Muscle of arm (tissue), 14 donors: ENCODE measurements at places on chromosomes 2 and 18. TPM values are rescaled to one million over a fixed set of nuclear protein-coding genes. Genes with fewer than 3 reads are reported as not detected.

SPDYA gene
- 0.36 TPM for polyA plus RNA-seq

PLCD4 gene
- 63.9 TPM for polyA plus RNA-seq

TMEM237 gene
- 32.8 TPM for polyA plus RNA-seq

CYP27A1 gene
- polyA plus RNA-seq, result not detected

REG3G gene
- polyA plus RNA-seq, result not detected

SKOR2 gene
- not detected for polyA plus RNA-seq

OTOS gene
- not detected for polyA plus RNA-seq

ANKRD30BL gene
- 0.12 TPM for polyA plus RNA-seq

EFR3B gene
- polyA plus RNA-seq, result 6.6 TPM

- DNase-seq, result no peak
These were observed 118.5 kb downstream of the BAZ2B start for GRCh38 chr2:159497847-159498246.

GRCh38 chr18:27985832-27986231 lies 191.1 kb downstream of the CDH2 start:
- no peak for DNase-seq

DNA sequence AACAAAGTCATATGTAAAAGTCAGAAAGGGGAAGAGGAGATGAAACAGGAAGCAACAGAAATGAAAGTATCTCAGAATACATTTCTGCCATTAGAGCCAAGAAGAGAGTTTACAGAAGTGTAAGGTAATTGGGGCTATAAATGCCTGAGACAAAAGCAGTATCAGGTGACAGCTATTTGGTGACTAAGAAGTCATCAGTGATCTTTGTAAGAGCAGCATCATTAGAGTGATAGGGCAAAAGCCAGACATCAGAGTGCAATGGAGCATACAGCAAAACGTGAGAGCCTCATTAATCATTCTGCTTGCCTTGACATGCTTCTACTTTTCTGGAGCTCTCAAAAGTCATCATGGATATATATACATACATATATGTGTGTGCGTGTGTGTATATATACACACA lies 804.7 kb upstream of the PIK3C3 start:
- DNase-seq, result no peak

DNA sequence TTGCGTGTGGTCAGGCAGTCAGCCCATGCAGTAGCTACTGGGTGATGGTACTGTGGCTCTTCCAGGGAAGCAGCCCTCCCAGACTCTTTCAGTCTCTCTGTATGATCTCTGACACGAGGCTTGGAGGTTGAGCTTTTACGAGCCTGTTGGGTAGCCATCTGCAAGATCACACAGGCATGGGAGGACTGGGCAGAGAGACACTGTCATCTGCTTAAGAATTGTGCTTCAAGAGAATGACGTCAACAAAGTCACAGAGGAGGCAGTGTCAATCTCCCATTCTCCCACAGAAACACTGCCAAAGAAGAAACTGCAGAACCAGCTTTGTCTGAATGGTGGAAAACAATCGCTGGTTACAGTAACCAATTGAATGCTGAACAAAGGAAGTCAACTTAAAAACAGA lies 78.4 kb upstream of the MC2R start:
- no peak for DNase-seq

DNA sequence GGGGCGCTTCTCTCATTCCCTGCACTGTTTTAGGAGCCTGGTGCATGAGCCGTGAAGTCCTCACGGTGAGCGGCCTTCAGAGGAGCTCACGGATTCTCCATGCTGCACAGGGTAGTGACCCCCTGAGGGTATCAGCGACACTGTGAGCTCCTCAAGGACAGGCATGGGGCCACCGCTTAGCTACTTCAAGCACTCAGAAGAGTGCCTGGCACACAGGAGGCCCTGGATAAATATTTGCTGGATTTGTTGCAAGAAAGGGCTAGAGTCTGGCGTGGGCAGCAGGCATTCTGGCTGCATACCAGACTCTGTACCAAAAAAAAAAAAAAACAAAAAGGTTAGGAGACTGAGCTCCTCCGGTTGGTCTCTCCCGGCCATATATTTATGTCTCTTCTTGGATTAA lies 5.7 kb upstream of the MBP start:
- no peak for DNase-seq

GRCh38 chr2:73203055-73203681 lies 794 bp downstream of the NOTO start:
- no peak for DNase-seq

DNA sequence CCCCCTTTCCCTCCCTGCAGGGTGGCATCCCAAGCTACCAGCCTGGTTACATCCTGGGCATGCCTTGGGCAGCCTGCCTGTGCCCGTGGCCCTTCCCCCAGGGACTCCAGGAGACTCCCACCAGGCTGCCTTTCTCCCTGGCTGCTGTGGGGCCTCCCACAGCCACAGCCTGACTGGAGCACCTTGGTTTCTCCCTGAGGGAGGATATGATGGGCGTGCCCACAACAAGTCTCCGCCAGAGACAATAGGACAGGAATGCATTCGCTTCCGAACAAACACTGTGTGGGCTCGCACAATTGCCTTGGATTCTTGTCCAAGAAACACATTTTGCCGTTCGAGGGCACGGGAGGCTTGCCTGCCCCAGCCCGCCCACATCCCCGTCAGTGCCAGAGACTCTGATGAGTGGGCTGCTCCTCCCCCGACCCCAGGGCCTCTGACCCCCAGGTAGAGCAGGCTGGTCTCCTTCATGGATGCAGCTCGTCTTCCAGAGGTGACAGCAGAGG lies 102.1 kb downstream of the SMAD7 start:
- no peak for DNase-seq

- DNase-seq, result peak; percentile 31
These were observed 675 bp upstream of the SPIRE1 start for GRCh38 chr18:12658426-12659138.

DNA sequence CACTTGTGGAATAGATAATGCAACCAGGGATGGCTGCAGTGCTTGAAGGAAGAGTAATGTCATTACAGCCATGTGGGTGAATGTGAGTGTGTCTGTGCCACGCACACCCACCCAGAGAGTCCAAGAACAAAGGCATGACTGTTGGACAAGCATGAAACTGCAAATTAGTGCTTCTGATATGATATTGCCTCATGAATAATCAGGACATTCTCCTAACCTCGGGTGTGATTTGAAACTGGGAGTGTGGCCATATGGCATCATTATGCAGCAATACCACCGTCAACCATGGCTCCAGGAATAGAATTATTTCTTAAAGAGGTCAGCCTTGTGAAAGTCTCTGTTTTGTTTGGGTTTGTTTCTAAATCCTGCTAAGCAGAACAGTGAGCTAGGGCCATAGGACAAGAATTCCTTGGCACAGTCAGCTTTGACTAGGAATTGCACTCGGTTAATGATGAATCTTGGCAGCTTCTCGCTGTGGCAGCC lies 678.0 kb upstream of the RAB6C start:
- DNase-seq, result peak; percentile 22

GRCh38 chr2:85998071-85998991 lies 107.4 kb downstream of the POLR1A start:
- DNase-seq, result peak; percentile 52

- no peak for DNase-seq
These were observed 74.4 kb downstream of the MAP3K20 start for GRCh38 chr2:173150087-173150486.

DNA sequence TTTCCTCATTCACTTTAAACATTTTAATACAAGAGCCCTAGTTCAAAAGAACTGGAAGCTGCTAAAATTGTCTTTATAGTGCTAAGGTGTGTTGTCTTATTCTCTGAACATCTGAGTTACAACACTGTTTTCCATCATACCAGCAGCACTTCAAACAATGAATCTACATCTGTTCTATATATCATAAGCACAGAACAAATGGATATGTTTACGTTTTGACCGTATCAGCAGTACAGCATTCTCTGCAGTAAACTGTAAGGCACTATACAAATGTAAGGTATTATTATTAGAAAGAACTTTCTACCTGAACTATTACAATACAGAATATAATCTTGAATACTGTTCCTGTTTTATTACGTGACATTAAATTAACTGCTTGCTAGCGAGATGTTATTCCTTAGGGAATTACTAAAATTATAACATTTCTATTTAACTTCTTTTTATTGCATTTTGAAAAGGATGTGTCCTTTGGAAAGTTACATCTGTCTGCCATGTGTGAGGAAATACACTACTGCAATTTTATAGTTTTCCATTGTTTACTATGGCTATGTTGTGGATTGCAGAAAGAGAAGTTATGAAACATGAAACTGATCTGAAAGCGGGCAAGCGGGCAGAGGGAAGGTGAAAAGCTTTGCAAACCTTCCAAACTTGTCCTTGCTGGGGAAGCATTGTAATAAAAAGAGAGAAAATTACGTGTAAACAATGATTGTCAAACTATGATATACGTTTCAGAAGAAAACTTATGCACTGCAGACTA lies 13.7 kb downstream of the NCKAP1 start:
- no peak for DNase-seq

DNA sequence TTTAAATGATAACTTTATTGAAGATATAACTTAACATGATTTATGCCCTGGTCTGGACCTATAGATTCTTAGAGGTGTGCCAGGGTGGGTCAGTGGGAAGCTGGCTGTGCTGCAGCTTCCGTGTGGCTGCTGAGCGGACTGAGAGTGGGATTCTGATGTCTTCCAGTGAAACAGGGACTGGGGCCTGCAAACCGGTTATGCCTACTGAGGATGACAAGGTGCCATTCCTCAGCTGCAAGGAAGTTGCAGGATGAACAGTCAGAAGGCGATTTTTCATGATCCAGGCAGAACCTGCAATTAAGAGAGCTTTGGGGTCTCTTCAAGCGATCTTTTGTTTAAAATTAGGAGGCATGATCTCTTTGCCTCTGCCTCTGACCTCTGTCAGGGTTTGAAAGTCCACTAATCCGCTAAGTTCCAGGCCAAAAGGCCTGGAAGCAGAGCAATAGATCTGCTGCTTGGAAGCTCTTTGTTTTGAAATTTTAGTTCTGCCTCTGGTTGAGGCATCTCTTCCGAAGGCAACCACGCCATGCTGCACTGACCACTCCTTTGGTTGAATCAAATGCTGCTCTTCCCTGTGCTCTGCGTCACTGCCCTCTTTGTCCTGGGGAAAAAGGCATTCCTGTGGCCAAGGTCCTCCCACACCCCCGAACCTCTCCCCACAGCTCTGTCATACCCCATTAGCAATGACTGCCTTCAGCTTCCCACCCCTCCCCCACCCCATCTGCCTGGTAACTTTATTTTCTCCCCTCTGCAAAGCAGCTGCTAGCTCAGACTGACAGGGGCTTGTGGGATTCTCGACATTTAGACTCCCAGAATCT lies 2.0 kb downstream of the TMEM169 start:
- peak; percentile 38 for DNase-seq

- DNase-seq, result peak; percentile 100
These were observed at the start of gene RAB1A for GRCh38 chr2:65129826-65130663. Gene RAB1A (minus strand): TSS chr2:65130106. CDS start chr2:65129915, 191 bp downstream.

DNA sequence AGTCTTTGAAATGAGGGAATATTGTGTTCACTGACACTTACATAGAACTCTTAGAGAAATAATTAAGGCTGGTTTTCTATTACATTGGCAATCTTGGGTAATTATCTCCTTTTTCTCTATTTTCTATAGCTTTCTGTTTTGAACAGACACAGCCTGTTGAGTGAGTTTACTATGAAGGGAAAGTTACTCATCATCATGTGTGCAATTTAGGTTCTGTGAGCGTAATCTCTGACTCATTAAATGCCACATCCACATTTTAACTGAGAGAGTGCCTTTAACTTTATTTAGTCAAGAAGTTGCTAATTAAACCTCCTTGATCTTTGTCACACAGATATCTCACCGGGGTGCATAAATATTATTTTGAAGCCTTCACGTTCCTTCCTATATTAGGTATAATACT lies 174.0 kb upstream of the SLC8A1 start:
- DNase-seq, result no peak

- DNase-seq, result no peak
These were observed 5.6 kb upstream of the HS6ST1 start for GRCh38 chr2:128324008-128324896.

GRCh38 chr2:235171550-235172031 lies 219.8 kb downstream of the SH3BP4 start:
- DNase-seq, result no peak

GRCh38 chr2:204019572-204020501 lies 83.3 kb downstream of the ICOS start:
- no peak for DNase-seq

DNA sequence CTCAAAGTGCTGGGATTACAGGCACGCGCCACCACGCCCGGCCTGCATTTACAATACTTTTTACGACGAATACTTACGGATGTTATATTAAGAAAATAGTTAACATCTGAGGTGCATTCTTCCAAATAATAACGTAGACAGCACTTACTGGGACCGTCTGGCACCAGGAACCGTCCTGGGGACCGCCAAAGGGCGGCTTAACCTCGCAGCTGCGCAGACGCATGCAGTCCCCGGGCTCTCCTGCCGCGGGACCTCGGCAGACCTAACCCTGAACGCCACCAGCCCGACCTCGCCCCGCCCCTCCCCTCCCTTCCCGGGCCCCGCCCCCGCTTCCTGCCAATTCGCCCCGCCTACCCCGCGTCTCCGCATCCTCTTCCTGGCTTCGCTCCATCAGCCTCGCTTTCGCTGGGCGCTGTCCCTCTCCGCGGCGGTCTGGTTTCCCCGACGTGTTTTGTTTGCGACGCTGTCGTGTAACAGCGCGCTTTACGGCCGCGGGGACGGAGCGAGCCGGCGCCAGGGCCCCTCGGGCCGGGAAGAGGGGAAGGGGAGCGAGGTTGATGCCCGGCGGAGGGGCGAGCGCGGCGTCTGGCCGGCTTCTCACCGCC lies at the start of gene CNOT11:
TSS of gene CNOT11 (plus strand) at position 479 of the 605 bp plus-strand sequence. CDS start at position 558, 79 bp downstream.
- peak; percentile 100 for DNase-seq

DNA sequence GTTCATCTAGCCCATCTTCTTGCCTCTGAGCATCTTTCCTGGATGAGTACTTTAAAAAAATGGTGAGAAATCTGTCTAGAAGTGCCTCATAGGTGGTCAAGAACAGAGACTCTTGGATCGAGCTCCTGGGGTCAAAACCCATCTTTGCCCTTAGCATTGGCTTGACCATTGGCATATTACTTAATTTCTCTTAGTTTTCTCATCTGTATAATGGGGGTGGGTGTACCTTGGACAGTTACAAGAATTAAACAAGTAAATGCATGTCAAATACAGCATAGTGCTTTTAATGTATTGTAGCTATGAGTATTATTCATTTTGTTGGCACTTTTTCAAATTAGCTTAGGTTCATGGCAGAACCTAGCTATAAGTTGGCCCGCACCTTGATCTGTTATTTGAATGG lies 36.8 kb downstream of the DHRS9 start:
- DNase-seq, result no peak

- DNase-seq, result no peak
These were observed 65.3 kb downstream of the TNS1 start for GRCh38 chr2:217937446-217937845.

- no peak for DNase-seq
These were observed 12.7 kb downstream of the SMAD7 start for GRCh38 chr18:48937869-48938750.

DNA sequence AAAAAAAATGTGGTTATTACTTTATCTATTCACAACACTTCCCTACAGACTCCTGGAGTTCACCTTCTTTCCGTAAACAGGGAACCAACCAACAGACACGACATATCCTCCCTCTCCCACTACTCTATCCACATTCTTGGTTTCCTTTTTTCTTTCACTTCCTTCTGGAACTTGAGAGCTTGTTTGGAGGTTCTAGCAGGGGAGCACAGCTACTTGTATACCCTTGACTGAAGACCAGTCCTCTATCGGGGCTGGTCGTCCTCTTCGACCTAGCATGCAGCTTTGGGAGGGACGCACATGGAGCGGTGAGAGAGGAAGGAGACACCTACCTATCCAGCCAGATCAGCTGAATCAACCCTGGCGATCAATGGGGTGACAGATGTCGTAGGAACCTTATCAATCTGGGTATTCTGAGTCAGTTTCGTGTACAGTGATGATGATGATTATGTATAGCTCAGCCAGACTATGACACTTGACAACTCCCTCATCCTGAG lies 43.5 kb upstream of the MSH2 start:
- no peak for DNase-seq
